Posterior vena cava (tissue), 2 donors: ENCODE measurements at places on chromosomes 16 and 17. TPM values are rescaled to one million over a fixed set of nuclear protein-coding genes. Genes with fewer than 3 reads are reported as not detected.

The PLA2G10 gene
- not detected for total RNA-seq

The IGF2BP1 gene
- total RNA-seq, result 0.05 TPM

The WWOX gene
- total RNA-seq, result 12.5 TPM

The CES5A gene
- not detected for total RNA-seq

- DNase-seq, result no peak
Observed at GRCh38 chr17:61724777-61725176, 133.8 kb upstream of the NACA2 start.

- no peak for DNase-seq
Observed at GRCh38 chr16:79355600-79356358, 244.8 kb downstream of the MAF start.

GRCh38 chr17:63249256-63250004, 196.7 kb downstream of the CYB561 start:
- no peak for DNase-seq

- no peak for DNase-seq
Observed at GRCh38 chr17:66970140-66970539, 5.6 kb downstream of the CACNG4 start.

GRCh38 chr17:30241051-30241450, 5.6 kb upstream of the SLC6A4 start:
- no peak for DNase-seq

- DNase-seq, result no peak
Observed at GRCh38 chr16:66551788-66552285, 539 bp upstream of the CKLF start.
